ENCODE measurements at places on chromosomes 7 and 10. TPM values are rescaled to one million over a fixed set of nuclear protein-coding genes. Genes with fewer than 3 reads are reported as not detected.

The METTL27 gene
- 8.5 TPM for total RNA-seq

The SPDYE5 gene
- not detected for total RNA-seq

The IPMK gene
- 6.8 TPM for total RNA-seq

The SLC18A3 gene
- 6.2 TPM for total RNA-seq

The NPY4R gene
- total RNA-seq = 0.24 TPM

The CPEB3 gene
- total RNA-seq = 3.7 TPM

The C10orf53 gene
- not detected for total RNA-seq

The PDK4 gene
- total RNA-seq = 11.7 TPM

The MACC1 gene
- total RNA-seq = 27.8 TPM

The LIPN gene
- total RNA-seq = 0.24 TPM

The TES gene
- 91.1 TPM for total RNA-seq

The TUBAL3 gene
- 0.19 TPM for total RNA-seq

The SLC13A1 gene
- 0.07 TPM for total RNA-seq

The CCDC136 gene
- total RNA-seq = 44.2 TPM

The NACAD gene
- total RNA-seq = 7.3 TPM

The MTERF1 gene
- total RNA-seq = 13.1 TPM

The ANKRD2 gene
- not detected for total RNA-seq

The RSPH10B2 gene
- 1.1 TPM for total RNA-seq

The CAV1 gene
- 56.1 TPM for total RNA-seq

The NUP205 gene
- total RNA-seq = 102 TPM

The SKIDA1 gene
- total RNA-seq = 24.3 TPM

The HABP2 gene
- total RNA-seq = 7.5 TPM

The GOLGA7B gene
- 0.41 TPM for total RNA-seq

GRCh38 chr10:6232225-6232807 is 29.6 kb downstream of the PFKFB3 start:
- DNase-seq = no peak

GRCh38 chr7:82472966-82473365 is 29.4 kb upstream of the CACNA2D1 start:
- no peak for DNase-seq

- DNase-seq = no peak
Observed at GRCh38 chr7:80347173-80347572, 164.7 kb downstream of the GNAT3 start.

DNA sequence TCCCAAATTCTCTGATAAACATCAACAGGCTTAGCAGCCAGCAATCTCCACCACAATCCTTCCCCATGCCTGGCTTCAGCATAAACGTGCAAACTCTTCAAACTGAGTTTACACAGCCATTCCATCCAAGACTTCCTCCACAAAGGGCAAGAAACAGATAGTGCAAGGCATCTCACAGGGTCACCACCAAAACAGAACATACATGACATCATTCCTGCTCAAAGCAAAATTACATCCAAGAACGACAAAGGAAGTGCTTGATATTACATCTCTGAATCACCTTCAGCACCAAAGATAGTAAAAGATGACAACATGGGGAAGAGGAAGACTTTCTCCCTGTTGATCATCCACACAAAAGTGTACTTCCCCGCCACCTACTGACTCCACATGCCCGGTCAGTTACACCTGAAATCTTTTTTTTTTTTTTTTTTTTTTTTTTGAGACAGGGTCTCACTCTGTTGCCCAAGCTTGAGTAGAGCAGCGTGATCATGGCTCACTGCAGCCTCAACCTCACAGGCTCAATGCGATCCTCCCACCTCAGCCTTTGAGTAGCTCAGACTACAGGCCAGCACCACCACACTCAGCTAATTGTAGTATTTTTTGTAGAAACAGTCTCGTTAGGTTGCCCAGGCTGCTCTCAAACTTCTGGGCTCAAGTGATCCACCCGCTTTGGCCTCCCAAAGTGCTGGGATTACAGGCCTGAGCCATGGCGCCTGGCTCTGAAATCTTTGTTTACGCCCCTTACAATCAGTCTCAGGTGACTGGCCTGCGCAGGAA is 127.5 kb downstream of the PARD3 start:
- no peak for DNase-seq

- no peak for DNase-seq
Observed at GRCh38 chr7:135659159-135659846, 3.0 kb upstream of the STMP1 start.

GRCh38 chr10:51100221-51100620 is 25.9 kb downstream of the PRKG1 start:
- DNase-seq = no peak

DNA sequence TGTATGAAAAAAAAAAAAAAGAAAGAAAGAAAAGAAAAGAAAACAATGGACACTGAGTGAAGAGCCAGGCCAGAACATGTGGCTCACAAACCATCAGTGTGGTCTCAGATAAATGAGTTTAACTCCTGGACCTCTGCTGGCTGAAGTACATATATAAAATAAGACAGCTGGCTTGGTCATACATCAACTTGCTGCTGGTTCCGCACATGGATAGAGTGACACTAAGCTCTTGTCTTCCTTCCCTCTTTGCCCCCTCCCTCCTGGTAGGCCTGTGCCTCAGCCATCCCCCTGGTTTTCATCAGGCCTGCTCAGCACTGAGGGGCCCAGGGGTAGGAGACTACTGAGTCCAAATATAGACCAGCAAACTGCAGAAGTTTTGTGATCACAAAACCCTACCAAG is 58.1 kb upstream of the DGKI start:
- DNase-seq = no peak

GRCh38 chr10:71021402-71021801 is 133.0 kb upstream of the PCBD1 start:
- no peak for DNase-seq

- no peak for DNase-seq
Observed at GRCh38 chr7:91941450-91941849, 788 bp downstream of the AKAP9 start.

DNA sequence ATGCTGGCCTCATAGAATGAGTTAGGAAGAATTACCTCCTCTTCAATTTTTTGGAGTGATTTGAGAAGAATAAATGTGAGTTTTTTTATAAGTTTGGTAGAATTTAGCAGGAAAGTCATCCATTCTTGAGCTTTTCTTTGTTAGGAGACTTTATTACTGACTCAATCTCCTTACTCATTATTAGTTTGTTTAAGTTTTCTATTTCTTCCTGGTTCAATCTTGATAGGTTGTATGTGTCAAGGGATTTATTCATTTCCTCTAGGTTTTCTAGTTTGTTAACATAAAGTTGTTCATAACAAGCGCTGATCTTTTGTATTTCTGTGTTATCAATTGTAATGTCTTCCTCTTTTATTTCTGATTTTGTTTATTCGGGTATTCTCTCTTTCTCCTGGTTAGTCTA is 47.4 kb downstream of the BICC1 start:
- no peak for DNase-seq

GRCh38 chr10:102396730-102397151 is 1.2 kb downstream of the NFKB2 start:
- DNase-seq = no peak

DNA sequence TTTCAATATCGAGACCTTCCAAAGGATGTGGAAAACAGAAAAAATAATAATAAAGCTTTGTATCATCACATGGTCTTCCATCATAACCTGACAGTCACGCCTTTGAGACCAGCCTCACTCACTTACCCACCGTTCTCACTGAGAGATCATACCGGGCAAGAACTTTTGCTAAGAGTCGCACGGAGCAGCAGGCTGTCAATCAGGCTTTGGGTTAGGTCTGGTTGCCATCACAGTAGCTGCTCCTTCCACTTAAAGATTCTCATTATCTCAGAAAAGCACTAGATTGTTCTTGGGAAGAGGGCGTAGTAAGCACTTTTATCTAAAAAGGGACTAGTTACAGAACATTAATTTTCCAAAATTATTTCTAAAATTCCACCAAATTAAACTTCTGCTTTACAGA is 2.0 kb downstream of the RELN start:
- DNase-seq = no peak

DNA sequence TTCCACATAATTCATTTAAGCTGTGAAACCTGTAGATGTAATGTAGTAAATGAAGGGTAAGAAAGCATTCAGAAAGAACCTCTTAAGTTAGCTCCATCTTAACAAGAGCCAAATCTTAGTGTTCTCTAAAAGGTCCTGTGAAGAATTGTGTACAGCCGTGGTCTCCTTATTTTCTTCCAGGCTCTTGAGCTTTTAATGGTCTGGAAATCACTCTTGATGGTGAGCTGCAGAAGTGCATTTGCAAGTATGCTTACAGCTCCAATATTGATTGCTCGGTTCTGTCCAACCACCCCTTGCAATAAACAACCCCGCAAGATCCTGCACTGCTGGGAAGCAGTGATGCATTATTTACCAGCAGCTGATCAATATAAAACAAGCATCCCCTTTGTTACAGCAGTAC is 690.8 kb upstream of the FZD8 start:
- no peak for DNase-seq

DNA sequence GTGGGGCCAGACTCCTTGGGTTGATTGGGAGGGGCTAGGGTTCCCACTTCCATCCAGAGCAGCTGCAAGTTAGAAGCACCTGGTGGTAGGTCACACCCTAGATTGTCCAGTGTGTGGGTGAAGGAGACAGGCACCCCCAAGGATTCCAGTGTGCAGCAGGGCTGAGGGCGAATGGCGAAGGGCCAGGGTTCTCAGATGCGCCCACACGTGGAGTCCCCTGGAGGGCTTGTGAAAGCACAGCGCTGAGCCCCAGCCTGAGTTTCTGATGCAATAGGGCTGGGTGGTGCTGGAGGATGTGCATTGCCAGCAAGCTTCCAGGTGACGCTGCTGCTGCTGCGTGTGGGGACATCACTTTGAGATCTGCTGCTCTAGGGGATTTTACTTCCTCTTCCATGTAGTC is 25.4 kb downstream of the TBATA start:
- DNase-seq = no peak

DNA sequence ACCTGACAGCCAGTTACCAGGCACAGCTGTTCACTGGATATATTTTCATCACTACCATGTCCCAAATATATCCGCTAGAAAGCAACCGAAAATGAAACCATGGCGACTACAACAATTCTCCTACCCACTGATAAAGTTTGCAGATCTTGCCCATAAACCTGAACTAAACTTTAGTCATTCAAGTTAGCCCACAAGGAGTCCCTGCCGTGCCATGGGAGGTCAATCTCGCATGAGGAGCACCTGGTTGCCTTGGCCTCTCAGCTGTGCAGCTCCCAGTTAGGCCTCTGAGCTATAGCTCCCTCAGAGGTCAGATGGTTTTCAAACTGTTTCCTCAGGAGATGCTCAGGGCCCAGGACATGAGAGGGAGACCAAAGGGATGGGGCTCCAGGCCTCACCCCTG is 211.1 kb upstream of the RNF32 start:
- no peak for DNase-seq

- DNase-seq = no peak
Observed at GRCh38 chr7:141348728-141349127, 202.5 kb upstream of the AGK start.

GRCh38 chr10:113991091-113991860 is 52.4 kb upstream of the ADRB1 start:
- no peak for DNase-seq

- DNase-seq = no peak
Observed at GRCh38 chr7:25282194-25282593, 53.9 kb upstream of the NPVF start.

GRCh38 chr10:26733750-26734568 is 36.5 kb downstream of the PDSS1 start:
- DNase-seq = no peak

- DNase-seq = no peak
Observed at GRCh38 chr10:59817773-59818172, 64.5 kb upstream of the MRLN start.

DNA sequence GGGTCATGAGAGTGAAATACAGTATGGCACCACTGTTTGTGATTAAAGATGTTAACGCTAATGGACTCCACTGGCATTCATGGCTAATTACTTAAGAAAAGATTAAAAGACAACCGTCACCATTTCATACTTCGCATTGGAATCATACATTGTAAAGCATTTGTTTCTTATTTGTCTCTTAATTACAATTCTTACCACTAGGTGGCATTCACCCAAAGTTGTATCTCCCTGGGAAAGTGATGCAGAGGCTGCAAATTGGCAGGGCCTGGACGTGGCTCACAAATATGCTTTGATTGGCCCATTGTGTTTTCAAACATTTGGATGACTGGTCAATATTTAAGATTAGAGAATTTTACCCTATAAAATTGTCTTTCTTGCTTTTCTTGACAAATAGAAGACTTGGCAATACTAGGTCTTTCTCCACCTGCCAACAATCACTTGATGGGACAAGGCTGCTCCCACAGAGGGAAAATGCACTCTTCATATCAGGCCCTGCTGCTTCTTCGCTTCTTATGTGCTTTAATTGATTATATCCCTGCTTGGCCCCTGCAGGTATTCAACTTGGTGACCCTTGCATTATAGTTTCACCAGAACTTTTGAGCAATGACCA is 72.1 kb upstream of the STARD3NL start:
- no peak for DNase-seq

- DNase-seq = no peak
Observed at GRCh38 chr10:124559372-124560132, 97.9 kb downstream of the LHPP start.

DNA sequence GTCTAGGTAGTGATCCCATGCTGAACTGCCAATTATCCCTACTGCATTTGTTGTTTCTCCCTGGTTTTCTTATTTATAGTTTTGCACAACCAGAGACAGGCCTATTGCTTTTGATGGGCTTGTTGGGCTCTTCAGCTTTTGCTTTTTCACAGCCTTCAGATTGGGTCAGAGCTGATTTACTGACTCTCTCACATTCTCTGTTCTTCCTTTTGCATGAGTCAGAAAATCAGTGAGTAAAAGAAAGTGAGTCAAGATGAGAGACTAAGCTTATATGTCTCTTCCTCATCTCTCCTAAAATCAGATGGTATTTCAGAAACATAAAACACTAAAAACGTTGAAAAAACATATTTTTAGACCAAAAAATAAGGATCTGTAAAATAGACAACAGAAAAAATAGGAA is 1135.4 kb downstream of the XPNPEP1 start:
- DNase-seq = no peak

- DNase-seq = no peak
Observed at GRCh38 chr10:126129026-126129425, 232.7 kb downstream of the FANK1 start.

- DNase-seq = no peak
Observed at GRCh38 chr10:129958629-129959543, 5.2 kb downstream of the EBF3 start.

- no peak for DNase-seq
Observed at GRCh38 chr7:44051611-44052220, 7.2 kb downstream of the DBNL start.

DNA sequence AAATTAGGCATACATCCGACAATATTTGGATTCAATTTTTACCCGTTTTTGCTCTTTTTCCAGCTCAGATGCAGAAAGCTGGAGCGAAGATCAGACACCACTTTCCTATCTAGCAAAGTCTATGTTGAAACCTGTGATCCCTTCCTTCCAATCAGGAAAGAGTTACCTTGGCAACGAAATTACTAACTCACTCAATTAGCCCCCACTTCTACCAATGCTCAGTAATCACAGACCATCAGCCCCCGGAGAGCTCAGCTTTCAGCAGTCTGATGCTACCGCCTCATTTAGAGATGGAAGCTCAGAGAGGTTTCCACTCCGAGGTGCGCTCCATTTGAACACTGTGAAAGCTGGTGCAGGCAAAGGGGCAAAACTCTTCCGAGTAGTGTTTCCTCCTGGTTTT is 6.7 kb downstream of the FRAT1 start:
- DNase-seq = no peak

- DNase-seq = no peak
Observed at GRCh38 chr7:104805449-104806317, 208.3 kb upstream of the KMT2E start.
